ENCODE measurements at places on chromosomes 5 and 9.

DNA sequence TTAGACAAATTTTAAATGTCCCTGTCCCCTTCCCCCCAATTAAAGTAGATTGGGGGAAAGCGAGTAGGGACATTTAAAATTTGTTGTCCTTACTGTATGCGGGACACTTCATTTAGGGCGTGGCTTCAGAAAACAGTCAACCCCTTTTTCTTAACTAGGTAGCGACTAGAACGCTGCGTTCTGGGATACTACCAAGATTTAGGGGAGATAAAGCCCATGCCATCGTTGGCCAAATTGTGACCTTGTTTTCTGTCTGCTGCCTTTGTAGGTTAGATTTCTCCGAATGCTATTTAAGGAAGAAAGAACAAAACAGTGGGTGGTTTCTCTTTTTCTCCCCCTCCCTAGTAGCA lies 1.2 kb downstream of the CKS2 start:
- DNase-seq, result no peak

GRCh38 chr9:77773381-77773780 lies 125.3 kb upstream of the GNA14 start:
- DNase-seq, result no peak

DNA sequence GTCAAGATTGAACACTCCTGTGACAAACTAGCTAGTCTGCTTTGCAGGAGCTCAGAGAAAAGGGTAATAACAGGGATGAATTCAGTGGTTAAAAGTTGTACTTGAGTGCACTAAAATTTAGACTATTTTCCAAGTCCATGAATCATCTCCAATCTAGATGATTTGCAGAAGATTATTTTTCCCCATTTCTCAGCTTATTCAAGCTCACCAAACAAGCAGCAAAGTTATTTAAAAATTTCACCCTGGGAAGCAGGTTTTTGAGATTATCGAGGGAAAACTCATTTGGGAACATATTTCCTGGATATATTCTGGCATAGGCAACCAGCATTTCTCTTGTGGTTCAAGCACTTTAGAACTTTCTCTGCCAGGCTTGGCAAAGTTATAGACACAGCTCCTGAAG lies 311.4 kb downstream of the TLE1 start:
- no peak for DNase-seq

DNA sequence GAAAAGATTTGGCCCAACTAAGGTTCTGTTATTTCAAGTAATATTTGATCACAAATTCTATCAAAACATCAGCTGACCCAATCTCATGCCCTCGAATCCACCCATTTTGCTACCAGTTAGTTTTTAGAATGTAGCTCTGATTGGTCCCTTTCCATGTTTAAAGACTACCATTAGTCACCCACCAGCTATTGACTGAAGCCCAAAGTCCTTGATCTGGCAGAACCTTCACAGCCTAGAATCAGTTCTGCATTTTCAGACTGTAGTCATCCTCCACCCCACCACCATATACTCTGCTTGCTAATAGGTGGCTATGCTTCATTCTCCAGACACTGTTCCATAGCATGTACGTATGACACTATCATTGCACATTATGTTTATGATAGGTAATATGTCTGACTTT lies 182.2 kb upstream of the TARS1 start:
- DNase-seq, result no peak

- DNase-seq, result no peak
Observed at GRCh38 chr9:136671646-136672430, 9.1 kb downstream of the EGFL7 start.

DNA sequence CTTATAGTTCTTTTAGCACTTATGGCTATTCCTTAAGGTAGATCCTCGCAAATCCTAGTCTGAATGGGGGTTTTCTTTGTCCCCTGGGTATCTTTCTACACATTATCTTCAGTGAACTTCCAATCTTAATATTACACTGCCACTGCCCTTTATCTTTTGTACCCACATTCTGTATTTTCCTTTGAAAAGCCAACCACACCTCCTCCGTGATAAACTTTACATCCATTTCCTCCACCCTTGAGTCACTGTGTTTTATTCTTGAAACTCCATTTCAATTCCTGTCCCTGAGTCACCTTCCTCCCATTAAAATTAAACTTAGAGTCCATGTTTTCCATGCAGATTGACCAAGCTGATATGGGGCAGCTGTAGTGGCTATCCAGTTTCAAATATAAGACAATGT lies 43.2 kb upstream of the RICTOR start:
- no peak for DNase-seq

- no peak for DNase-seq
Observed at GRCh38 chr5:119078861-119079260, 8.0 kb downstream of the DMXL1 start.

- DNase-seq, result no peak
Observed at GRCh38 chr9:136403915-136404800, 4.2 kb upstream of the SNAPC4 start.

DNA sequence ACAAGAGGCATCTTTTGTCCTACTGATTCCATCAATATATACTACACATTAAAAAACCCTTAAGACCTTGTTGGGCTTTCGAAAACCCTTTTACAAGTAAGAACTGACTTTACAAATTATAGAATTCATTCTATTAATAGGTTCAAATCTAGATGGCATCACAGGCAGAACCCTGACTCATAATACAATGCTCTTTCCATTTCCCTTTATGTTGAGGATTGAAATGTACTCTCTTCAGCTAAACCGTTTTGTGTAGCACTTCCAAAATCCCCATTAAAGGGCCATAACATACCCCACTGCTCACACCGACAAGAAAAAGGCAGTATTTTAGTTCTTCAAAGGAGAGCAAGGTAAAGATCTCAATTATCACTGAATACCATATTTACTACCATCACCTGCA lies 11.2 kb downstream of the CSNK1A1 start:
- no peak for DNase-seq

DNA sequence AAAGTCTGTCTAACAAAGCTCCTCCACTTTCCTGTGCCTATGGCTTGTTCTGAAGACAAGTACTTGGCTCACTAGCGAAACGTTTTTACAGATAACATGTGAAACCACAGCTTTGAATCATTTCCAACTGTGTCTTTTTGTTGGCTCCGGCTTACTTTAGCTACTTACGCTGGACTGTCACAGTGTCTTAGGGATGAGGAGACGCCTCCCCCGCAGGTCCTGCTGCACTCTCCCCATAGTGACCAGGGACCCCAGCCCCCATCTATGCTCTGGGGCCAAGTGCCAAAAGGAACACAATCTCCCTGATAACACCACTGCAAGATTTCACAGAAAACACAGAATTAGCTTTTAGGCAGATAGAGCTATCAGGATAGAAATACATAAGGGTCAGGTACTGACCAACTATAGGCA lies 219.1 kb downstream of the ADAMTS6 start:
- no peak for DNase-seq

GRCh38 chr5:119367502-119368237 lies 11.9 kb downstream of the TNFAIP8 start:
- DNase-seq, result no peak

DNA sequence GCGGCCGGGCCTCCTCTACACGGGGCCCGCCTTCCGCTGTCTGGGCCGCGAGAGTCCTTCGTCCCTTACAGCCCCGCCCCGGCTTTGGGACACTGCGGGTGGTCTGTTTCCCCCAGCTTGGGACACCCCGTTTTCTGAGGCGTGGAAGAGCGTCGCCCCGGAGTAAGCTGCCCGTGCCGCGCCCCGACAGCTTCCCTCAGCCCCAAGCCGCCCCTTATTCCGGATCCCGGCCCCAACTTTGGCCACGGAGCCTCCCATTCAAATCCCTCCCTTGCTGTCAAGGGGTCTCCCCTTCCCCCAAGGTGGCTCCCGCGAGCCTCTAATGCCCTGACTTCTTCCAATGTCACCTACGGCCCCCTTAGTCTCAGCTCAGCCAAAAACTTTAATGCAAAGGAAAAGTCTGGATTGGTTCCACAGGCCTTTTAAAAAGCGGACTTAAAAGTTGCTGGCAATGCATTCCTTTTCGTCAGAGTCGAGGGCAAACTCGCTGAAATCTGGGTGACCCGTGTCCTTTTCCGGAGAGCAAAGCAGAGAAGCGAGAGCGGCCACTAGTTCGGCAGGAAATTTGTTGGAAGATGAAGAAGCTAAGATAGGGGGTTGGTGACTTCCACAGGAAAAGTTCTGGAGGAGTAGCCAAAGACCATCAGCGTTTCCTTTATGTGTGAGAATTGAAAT lies 19.8 kb downstream of the EXOSC2 start:
- DNase-seq, result no peak

DNA sequence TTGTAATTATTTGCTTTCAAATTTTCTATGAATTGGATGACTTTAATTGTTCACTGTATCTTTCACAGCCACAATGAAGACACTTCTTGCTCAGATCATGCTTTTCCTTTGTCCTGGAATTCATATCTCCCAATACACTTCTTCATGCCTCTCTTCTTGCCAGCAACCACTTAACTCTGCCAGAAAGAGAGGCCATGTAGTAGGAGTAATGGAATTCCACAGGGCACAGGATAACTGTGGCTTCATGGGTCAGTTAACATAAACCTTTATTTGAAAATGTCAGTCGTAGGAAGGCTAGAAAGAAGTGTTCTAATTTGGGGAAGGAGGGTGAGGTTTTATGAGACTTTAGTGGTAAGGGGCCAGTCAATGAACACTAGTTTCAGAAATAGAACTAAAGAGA lies 190.3 kb downstream of the TMEM167A start:
- DNase-seq, result no peak

DNA sequence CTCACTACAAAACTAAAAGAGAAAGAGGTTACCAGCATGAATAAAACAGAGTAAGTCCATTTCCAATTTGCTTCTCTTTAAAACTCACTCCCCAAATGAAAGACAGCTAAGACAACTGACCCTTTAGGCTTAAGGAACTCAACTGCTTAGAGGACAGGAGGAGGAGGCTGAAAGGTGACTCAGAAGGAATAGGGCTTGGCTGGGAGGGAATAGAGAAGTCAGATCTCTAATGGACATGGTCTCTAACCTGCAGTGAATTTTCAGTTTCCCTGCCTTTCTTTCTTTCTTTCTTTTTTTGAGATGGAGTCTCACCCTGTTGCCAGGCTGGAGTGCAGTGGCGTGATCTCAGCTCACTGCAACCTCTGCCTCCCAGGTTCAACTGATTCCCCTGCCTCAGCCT lies 261.8 kb upstream of the CLINT1 start:
- no peak for DNase-seq

DNA sequence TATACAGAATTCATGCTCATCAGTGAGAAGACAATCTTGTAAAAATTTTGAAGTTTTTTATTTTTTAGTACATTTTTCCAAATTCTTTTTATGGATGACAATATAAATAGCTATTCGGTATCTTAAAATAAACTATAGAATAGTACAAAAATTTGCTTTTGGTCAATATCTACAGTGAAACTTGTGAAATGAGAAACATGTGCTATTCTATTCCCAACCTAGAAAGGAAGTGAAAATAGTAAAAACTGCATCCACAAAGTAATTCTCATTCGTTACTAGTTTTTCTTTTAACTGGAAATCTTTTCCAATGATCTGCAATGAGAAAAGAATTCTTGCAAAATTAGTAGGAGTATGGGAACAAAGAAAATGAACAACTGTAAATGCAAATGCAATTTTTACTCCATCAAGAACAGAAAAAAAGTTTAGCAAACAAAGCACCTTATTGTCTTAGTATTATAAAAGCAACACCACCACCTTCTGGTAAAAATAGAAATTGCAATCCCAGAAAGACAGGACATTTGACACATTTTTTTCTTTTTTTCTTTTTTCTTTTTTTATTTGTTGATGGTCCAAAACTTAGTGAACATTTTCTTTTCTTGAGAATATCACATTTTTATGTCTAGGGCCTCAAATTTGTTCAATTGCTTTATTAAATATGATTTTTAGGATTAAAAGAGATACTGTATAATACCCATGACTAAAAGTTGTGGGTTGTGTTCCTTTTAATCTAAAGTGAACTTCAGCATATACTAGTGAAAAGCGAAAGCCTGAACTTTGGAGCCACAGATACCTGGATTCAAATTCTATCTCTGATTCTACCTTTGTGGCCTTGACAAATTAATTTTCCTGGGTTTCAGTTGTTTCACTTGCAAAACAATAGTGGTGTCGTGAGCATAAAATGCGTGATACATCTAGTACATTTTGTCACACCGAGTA lies 72.3 kb downstream of the SLCO4C1 start:
- peak; percentile 37 for DNase-seq

DNA sequence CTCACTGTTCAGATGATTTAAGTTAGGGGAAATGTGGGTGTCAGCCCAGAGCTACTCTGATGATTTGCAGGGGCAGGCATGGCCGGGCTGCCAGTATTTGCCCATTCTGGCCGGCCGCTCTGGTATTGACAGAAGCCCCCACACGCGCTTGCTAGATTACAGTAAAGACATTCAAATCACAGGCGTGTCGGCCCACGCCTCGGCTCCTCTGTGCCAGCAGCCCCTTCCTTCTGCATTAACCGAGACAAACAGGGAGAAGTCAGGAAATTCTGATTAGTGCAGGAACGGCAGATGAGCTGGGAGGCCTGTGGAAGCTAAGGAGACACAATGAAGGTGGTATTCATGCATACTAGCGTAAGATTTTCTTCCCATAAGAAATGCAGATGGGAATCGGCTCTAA lies 113.3 kb downstream of the CRB2 start:
- no peak for DNase-seq

Measured in SHP77 treated with DMSO at 0.1 percent for 48 hours (cell line).